Suppressor macrophage (primary cell): ENCODE measurements at places on chromosomes 2 and 18.

GRCh38 chr2:10329880-10330699 lies 27.4 kb downstream of the HPCAL1 start:
- peak; percentile 42 for DNase-seq

DNA sequence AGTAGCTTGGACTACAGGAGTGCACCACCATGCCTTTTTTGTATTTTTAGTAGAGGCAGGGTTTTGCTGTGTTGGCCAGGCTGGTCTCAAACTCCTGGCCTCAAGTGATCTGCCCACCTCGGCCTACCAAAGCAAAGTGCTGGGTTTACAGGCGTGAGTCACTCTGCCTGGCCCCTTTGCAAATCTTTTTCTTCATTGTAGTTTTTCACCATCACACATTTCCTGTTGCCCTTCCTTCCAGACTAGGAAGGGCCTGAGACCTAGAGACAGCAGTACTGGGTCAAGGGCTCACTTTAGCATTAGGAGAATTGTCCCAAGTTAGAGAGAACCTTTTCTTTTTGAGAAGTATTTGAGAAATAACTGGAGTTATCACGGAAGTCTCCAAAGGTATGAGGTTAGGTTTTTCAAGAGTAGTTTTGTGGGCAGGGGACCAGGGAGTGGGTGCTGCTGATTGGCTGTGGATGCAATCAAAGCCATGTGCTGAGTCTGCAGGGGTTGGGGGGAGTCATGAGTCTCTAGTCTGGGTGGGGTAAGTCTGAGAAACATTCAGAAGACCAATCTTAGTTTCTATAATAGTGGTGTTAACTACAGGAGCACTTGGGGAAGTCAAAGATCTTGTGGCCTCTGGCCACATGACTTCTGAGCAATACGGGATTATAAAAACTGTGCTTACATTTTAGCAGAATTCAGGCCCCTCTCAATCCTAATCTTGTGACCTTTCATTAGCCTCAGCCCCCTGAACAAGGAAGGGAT lies 23.7 kb downstream of the B3GNT2 start:
- peak; percentile 62 for DNase-seq

- DNase-seq, result no peak
These were observed 66.1 kb downstream of the TPO start for GRCh38 chr2:1479346-1479745.

GRCh38 chr18:44880170-44880569 lies 199.5 kb downstream of the SETBP1 start:
- DNase-seq, result no peak

DNA sequence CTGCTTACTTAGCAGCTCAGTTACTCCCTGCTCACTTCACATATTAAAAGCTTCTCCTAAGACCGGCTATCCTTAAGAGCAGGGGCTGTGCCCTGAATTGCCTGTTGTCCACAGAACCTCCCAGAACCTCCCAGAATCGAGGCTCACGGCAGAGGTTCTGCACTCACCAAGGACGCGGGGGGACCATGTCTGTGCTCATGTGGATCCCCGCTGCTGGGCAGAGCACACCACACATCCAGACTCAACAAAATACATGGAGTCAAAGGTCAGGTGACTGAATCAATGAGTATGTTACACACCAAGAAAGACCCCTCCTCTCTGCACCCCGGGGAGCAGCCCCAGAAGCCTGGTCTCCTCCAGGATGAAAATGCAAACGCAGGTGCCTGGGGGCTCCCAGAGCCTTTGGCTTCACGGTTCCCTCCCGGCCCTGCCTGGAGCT lies 149.0 kb downstream of the MBP start:
- DNase-seq, result no peak

DNA sequence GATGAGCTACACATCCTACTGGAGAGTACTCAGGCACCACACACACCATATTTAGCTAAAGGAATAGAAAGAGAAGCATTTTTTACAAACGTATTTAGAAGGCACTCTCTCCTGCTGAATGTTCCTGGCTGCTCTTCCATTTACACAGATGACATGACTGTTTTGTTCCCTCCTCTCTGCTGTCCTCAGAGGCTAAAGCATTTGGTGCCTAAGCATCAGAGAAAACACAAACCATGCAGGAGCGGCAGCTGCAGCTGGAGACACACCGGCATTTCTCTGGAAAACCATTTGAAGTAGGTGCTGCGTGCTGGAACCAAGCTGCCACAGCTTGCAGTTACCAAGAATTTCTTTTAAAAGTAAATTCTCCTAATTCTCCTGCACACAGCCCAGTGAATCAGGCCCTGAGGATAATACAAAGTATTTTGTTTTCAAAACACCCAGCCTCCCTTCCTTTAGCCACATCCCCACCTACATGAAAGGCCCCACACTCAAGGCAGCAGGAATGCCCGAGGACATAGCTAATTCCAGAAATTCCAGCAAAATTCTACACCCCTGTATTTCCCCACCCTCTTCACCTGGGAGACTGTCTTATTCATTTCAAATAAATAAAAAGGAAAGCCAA lies 488.9 kb upstream of the SOX11 start:
- DNase-seq, result no peak

- no peak for DNase-seq
These were observed 92.1 kb upstream of the EFEMP1 start for GRCh38 chr2:56015711-56016115.

DNA sequence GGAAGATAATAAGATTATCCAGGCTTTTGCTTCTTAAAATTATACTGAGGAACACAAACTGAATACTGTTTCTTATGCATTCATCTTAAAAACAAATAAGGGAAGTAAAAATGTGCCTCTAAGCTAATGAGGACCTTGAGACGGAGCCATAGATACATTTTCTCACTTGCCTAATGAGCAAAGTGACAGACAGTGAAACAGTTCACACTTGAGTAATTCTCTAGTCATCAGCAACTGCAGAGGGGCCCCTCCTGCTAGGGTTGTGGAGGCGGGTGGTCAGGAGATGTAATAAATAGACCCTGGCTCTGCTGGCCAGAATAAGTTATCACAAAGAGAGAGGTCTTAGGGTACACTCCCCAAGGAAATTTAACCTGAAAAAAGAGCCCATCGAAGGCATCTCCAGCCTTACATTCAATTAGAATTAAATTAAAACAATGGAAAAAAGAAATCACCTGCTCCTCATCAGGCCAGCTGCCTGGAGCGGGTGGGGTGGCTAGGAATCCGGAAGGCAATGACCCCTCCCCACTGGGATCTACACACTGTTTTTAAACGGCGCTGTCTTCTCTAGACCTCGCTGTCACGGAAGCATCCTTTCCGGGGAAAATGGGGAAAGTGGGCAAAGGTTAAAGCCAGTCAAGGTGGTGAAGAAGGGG lies 32.6 kb upstream of the INSIG2 start:
- peak; percentile 57 for DNase-seq

DNA sequence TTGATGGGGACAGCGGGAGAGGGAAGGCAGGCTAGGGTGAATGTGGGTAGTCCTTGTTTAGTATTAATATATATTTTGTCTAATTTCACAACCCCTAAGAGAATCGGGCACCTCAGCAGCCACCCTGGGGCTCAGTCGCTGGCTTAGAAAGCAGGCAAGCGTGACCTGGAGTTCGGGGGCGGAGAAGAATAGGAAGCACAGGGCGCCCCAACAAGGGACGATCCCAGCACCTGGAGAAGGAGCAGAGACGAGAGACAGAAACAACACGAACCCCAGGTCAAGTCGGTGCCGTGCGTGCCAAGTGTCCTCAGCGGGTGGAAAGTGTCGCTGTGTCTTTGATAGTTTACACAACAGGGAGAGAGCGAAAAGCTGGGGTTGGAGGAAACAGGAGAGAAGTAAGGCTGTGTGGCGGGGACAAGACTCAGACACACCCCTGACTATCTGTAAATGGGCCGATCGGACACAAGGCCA lies 95.4 kb downstream of the NFATC1 start:
- DNase-seq, result no peak

DNA sequence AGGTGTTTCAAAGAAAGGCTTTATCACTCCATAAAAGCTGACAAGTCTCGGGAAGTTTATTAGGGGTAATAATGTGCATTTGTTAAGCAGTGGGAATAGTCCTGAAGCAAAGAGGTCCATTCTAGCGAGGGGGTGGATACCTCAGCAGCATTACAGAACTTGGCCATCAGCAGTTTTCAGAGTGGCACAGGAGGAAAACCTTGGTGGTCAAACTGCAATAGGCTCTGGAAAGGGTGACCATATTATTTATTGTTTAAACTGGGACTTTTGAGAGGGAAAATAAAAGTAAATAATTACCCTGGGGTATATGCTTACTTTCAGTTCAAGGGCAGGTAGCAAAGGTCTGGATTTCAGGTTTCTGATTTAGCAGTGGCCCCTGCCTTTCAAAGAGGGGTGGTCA lies 115.5 kb upstream of the KLHL14 start:
- no peak for DNase-seq

DNA sequence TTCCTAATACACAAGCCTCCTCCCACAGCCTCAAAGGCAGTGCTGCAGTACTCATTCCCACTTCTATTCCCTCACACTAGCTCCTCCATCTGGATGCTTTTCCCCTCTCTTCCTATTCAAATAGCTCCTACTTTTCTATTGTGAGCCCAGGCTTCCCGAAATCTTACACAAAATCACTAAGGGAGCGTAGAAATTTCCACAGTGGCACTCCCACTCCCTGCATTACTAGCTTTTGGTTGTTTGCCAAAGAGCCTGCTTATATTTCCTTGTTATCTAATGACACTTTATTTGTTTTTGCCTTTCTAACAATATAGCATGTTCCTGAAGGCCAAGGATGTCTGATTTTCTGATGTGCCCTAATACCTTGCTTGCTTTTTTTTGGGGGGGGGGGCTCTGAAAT lies 10.9 kb downstream of the EPAS1 start:
- no peak for DNase-seq

DNA sequence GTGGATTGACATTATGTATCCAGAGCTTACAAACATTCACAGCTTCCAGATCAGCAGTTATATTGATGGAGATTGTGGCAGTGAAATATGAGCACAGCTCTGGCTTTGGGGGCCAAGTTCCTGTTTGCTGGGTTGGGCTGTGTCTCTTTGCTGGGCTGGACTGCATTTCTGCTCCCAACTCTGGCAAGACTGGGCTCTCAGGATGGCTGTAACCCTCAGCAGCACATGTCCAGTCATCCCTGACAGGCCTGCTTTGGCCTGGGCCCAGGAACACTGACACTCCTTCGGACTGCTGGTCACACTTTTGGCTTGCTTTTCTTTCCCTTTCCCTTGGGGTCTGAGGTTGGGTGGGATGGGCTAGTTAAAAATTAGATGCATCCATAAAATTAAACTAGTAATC lies 17.9 kb upstream of the VPS4B start:
- DNase-seq, result no peak

DNA sequence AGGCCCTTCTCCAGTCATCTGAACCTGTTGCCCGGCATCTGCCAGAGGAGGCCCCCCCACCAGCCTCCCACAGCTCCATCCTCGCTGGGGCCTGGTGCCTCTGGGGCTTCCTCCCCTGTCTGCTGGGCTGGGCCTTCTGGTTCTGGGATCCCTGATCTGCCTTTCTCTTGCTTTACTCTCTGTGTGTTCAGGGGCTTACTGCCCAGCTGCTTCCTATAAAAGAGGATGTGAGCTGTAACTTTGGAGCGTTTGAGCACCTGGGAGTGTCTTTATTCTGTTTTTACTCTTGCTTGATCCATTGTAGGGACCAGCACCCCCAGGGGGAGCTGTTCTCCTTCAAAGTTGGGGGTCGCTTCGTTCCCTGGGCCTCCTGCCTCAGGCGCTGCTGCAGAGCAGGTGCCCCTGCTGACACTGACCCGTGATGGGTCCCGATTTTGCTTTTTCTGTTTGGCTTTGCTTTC lies 23.1 kb upstream of the FAHD2A start:
- no peak for DNase-seq

DNA sequence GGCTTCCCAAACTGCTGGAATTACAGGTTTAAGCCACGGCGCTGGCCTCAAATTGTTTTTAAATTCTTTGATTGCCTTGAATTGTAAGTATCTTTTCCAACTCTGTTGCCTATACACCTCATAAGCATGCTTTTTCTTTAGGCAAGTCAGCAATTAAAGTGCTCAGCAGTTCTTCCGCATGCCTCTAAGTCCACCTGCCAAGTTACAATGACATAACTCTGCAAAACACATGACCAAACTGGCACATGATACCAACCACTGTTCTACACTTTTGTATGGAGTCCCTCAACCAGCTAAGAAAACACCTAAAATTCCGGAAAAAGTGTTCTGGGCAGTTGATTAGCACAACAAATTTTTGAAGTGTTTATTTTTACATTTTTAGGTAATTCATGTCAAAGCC lies 5.1 kb downstream of the TXNL4A start:
- peak; percentile 39 for DNase-seq
